Naive B cell (primary cell): ENCODE measurements at places on chromosomes 6 and 20. TPM values are rescaled to one million over a fixed set of nuclear protein-coding genes. Genes with fewer than 3 reads are reported as not detected.

EDN1 gene
- polyA plus RNA-seq: 0.27 TPM

KHDC1 gene
- 5.8 TPM for polyA plus RNA-seq

TMEM63B gene
- 0.40 TPM for polyA plus RNA-seq

SIRPD gene
- not detected for polyA plus RNA-seq

PRSS16 gene
- 0.76 TPM for polyA plus RNA-seq

PGC gene
- not detected for polyA plus RNA-seq

SCGN gene
- polyA plus RNA-seq: not detected

FOXS1 gene
- polyA plus RNA-seq: not detected

DNAJC5 gene
- 0.23 TPM for polyA plus RNA-seq

BPIFB4 gene
- polyA plus RNA-seq: not detected

GRCh38 chr6:91483415-91484105 is 896.7 kb upstream of the MAP3K7 start:
- DNase-seq: no peak

GRCh38 chr20:15561070-15561569 is 1012.1 kb downstream of the KIF16B start:
- no peak for DNase-seq

DNA sequence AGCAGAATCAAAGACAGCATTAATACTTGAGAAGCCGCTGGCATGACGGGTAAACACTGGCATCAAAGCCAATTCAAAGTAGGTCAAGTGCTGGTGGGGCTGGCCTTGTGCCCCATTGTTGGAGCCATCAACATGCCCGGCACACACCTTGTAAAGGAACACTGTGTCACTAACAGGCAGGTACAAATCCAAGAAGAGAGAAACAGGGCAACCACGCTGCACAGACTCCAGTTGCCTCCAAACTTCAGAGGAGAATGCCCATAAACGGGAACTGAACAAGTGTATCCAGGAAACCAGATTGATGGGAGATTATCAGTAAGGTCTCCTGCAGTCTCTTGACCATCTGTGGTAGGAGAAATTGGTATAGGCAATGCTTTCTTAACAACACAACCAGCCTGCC is 127.0 kb upstream of the STXBP5 start:
- no peak for DNase-seq

DNA sequence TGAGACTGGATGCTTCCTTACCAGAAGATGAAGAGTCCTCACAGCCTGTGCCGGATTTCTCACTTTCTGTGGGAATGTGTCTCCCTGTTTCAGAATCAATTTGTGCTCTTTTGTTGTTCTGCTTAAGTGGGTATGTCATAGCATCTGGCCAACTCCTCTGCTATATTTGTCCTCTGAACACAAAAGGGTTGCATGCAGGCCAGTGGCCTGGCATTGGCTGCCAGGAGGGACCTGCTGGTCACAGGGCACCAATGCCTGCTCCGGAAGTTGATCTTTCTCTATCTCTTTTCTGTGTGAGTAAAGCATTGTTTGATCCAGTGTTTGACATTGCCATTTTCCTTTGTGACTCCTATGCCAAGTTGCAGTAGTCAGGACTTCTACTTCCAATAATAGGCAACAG is 47.8 kb downstream of the JARID2 start:
- DNase-seq: no peak

- no peak for DNase-seq
Observed at GRCh38 chr20:56964901-56965300, 301.5 kb downstream of the BMP7 start.

GRCh38 chr6:168177103-168177891 is 98.3 kb upstream of the FRMD1 start:
- DNase-seq: no peak

DNA sequence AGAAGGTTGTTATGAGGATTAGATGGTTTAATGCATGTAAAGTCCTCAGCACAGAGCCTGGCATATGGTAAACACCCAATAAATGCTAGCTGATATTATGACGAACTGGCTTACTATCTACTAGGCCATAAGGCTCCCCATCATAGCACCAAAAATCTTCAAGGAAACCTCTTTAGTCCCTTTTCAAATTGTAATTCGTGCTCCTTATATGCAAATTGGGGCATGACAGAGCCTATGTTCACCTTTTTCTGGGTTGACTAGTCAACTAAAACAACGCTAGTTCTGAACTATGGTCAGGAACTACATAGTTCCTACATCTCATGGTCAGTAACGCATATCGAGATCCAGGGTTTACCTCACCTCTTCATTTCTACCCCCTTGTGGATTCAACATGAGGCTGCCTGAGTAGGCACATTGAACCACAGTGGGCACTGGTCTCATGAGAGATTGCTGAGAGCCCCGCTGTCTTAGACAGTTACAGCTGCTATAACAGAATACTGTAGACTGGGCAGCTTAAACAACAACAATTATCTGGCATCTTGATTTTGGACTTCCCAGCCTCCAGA is 97.2 kb upstream of the TNFAIP3 start:
- no peak for DNase-seq

DNA sequence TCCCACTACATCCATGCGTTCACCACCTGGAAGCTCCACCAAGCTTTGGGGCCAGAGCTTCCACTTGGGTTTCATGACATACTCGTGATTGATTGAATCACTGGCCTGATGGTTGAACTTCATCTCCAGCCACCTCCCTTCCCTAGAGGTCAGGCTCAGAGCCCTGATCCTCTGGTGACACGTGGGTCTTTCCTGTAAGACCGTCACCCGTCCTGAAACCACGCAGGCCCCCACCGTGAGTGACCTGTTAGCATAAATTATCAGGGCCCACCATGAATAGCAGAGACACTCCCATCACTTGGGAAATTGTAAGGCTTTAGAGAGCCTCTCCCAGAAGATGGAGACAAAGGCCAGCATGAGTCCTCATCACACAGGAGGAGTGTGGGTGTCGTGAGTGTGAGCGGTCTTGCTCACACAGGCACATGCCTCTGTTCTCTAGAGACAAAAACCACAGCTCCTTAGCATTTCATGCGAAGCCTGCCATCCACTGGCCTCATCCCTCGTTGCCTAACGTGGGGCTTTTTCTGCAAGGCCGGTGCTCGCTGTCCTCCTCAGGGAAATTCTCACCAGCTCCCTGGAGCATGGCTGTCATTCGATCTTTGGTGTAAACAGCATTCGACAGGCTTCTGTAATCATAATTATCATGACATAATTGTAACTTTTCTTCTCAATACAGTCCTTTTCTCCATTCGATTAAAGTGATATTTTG is 65.1 kb upstream of the DUSP22 start:
- peak; percentile 46 for DNase-seq

DNA sequence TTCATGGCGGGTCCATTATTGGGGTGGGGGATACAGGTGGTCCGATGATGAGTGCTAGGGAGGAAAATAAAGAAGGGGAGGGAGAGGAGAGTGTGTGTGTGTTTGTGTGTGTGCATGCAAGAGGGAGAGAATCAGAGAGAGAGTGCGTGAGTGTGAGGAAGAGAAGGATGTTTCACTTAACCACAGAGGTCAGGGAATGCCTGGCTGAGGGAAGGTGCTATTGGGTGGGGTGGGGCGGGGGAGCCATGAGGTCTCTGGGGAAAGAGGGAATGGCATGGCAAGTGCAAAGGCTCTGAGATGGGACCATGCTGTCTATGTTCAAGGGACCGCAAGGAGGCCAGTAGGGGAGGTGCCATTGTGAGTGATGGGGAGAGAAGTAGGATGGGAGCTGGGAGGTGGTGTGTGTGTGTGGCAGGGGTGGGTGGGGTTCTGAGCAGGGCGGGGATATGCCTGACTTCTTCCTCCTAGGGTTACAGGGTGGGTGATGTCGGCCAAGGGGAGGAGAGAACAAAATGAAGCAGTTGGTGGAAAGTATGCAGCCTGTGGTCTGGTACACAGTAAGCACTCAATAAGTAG is 23.0 kb downstream of the CEBPB start:
- DNase-seq: no peak

DNA sequence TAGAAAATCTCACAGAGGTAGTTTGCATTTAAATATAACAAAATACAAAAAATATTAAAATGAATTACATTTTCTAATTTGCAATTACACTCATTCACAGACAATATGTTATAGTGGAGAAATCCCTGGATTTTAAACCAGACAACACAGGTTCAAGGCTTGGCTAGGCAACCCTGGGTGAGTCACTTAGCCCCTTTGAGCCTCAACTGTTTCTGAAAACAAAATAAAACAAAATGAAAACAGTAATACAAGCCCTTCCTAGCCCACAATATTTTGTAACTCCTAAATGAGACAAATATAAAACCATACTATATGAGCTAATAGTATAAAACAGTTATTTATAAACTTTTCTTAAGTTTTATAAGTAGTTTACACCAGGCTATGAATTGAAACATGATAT is 41.0 kb downstream of the UQCC1 start:
- DNase-seq: no peak

- DNase-seq: no peak
Observed at GRCh38 chr6:40661726-40662125, 74.6 kb upstream of the LRFN2 start.

- DNase-seq: no peak
Observed at GRCh38 chr6:107646176-107646575, 156.3 kb downstream of the SOBP start.

DNA sequence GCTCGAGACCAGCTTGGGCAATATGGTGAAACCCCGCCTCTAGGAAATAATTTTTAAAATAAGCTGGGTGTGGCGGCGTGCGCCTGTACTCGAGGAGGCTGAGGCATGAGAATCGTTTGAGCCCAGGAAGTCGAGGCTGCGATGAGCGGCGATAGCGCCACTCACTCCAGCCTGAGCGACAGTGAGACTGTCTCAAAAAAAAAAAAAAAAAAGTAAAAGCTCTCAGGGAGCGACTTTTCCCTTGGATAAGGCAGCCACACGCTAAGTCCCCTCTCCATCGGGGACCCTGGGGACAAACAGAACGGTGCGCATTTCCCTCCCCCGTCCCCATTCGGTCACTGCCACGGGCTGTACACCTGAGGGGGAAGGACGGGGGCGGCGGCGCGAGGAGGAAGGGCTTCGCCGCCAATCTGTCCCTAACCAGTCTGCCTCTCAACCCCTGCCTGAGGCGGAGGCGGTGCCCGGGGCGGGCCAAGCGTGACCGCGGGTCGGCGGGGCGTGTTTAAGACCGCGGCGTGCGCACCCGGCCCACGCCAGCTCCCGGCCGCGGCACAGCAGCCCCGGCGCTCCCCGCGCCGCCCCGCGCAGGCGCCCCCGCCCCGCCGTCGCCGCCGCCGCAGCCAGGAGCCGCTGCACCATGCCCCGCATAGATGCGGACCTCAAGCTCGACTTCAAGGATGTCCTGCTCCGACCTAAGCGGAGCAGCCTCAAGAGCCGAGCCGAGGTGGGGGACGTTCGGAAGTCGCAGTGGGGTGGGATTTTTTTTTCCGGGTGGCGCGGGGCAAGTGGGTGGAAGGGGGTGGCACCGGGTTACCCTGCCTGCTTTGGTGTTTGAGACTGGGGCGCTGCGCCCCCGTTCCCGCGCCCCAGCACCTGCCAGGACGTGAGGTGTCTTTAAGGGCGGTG is at the start of gene GMPR:
Gene GMPR, plus strand, starts transcription at position 531 of the 906 bp plus-strand sequence. Its CDS starts 107 bp downstream, at position 638.
- DNase-seq: peak; percentile 73

DNA sequence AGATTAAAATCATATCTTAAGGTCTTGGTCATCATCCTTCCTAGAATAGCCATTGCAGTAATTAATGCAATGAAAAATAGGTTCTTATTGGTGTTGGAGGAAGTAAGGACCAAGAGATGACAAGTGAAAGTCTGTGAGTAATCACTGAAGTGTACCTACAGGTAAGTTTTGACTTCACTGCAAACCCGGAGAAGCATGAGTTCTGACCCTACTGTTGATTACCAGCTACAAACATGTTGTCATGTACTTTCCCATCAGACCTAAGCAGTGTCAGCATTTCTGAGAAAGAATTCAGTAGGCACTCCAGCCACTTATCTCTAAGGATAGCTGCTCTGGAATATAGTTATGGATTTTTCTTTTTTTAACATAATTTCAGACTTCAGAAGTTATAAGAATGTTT is 280.9 kb downstream of the ZFAND3 start:
- no peak for DNase-seq

- DNase-seq: peak; percentile 78
Observed at GRCh38 chr20:58890518-58891085, 38.1 kb downstream of the GNAS start.

GRCh38 chr6:142013287-142013686 is 119.4 kb upstream of the GJE1 start:
- no peak for DNase-seq

- no peak for DNase-seq
Observed at GRCh38 chr6:74785236-74785635, 420.6 kb downstream of the COL12A1 start.

DNA sequence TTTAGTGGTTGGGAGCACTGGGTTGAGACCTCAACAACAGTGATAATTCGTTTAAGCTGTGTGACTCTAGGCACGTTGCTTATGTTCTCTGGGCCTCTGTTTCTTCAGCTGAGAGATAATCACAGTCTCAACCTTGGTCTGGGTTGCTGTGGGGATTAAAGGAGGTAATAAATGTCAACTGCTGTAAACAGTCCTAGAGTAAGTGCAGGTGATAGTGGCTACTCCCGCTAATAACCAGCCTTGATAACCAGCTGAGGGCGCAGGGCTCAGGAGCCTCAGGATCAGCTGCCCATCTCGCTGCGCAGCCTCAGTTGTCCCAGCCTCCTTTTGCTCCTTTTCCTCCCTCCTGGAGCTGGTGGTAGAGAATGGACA is 58.0 kb downstream of the JARID2 start:
- DNase-seq: no peak

DNA sequence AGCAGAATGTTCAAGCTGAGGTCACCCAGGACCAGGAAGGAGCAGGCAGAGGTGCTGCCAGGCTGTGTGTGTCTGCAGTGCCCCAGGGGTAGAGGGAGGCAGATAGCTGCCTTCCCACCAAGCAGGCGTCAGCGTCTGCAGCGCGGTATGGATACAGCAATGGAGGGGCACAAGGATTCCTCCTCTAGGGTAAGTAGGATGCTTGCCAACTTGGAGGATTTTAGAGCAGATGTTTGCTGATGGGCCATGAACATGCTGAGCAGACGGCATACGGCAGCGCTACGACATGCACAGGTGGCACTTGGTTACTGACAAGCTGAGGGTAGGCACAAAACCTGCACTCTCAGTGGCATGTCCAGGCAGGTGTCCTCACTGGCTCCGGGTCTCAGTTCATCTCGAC is 48.1 kb downstream of the PSMG4 start:
- no peak for DNase-seq

GRCh38 chr6:152571943-152572337 is 65.2 kb downstream of the SYNE1 start:
- no peak for DNase-seq

GRCh38 chr6:33277663-33278391 is 904 bp downstream of the B3GALT4 start:
- no peak for DNase-seq

GRCh38 chr20:38501858-38502436 is 29.3 kb downstream of the RALGAPB start:
- DNase-seq: no peak

- no peak for DNase-seq
Observed at GRCh38 chr20:24952376-24953208, 3.5 kb downstream of the CST7 start.
